ENCODE measurements at places on chromosomes 11 and 22.

- no peak for DNase-seq
These were observed 62.4 kb downstream of the ALX4 start for GRCh38 chr11:44247508-44247907.

DNA sequence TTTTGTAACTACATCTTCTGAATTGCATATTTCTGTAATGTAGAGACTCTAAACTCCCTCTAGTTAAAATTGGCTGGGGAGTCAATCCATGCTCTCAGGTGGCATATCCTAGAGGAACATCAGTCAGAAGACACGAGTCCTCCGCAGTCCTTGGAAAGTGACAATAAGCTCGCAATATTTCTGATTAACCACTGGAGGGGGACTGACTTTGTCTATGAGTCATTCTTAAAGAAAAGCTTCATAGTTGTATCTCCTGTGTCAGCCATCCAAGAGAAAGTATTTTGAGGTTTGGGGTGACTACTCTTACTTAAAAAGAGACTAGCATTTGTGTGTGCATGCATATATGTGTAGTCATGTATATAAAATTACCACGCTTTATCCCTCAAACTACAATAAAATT is 60.2 kb downstream of the SLN start:
- DNase-seq = no peak

DNA sequence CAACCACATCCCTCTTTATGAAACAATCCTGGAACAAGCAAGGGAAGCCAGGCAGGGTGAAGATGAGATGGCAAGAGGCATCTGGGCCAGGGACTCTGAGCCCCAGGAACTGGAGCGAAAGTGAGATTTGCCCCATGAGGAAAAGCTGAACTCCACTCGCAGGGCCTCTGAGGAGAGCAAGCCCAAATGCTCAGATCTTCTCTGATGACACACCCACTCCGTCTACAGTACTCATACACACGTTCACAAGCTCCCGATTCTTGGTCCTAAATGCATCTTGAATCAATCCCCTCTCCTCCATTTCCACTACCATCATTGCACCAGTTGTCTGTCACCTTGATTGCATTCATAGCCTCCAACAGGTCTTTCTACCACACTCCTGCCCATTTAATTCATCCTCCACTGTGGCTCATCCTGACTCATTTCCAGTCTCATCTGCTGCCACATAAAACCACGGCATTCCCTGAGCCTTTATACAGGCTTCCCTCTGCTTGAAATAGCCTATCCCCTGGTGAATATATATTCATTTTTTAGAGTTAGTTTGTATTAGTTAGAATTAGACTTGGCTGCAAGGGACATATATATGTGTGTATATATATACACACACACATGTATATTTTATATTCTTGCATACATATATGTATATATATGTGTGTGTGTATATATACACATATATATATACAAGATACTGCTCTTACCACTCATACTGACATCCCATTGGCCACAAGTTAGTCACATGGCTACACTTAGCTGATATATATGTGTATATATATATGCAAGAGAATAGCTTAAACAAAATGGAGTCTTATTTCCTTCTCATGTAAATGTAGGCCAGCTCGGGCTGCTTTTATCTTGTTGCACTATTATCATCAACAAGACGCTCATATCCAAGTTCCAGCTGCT is 1.4 kb upstream of the APOA5 start:
- DNase-seq = no peak

DNA sequence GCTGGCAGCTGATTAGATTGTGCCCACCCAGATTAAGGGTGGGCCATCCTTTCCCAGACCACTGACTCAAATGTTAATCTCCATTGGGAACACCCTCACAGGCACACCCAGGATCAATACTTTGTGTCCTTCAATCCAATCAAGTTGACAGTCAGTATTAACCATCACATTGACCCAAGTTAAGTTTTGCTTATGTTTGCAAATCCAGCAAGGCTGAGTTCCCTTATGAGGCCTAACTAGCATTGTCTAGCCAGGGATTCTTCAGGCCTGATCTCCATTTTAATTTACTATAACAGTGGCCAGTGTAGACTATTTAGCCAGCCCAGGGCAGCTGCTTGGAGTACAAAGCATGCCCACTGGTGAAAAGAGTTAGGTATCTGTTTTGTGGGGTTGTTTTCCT is 2.3 kb upstream of the KCTD14 start:
- no peak for DNase-seq

GRCh38 chr11:46858920-46859546 is 13.0 kb upstream of the CKAP5 start:
- no peak for DNase-seq

GRCh38 chr11:18265949-18266348 is at the start of gene SAA1:
SAA1 (plus strand) TSS chr11:18266264; CDS start chr11:18266888, 624 bp downstream.
- DNase-seq = no peak

GRCh38 chr11:2653198-2653551 is 46.6 kb downstream of the KCNQ1OT1 start:
- no peak for DNase-seq

GRCh38 chr11:118170231-118170630 is 6.2 kb downstream of the SCN2B start:
- no peak for DNase-seq

GRCh38 chr11:3747704-3748103 is 49.6 kb downstream of the NUP98 start:
- DNase-seq = no peak

- no peak for DNase-seq
These were observed 189.4 kb downstream of the CEP164 start for GRCh38 chr11:117517097-117517496.

DNA sequence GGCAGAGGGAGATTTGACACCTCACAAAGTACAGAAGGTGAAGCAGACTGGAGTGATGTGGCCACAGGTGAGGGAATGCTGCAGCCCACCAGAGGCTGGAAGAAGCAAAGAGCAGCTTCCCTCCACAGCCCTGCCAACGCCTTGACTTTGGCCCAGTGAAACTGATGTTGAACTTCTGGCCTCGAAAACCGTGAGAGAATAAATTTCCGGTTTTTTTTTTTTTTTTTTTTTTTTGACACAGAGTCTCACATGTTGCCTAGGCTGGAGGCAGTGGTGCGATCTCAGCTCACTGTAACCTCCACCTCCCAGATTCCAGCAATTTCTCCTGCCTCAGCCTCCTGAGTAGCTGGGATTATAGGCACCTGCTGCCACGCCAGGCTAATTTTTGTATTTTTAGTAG is 8.7 kb downstream of the KMT5B start:
- no peak for DNase-seq

GRCh38 chr11:65880844-65881421 is 1.3 kb downstream of the CTSW start:
- no peak for DNase-seq

Data from effector CD8-positive, alpha-beta T cell (primary cell).